Breast epithelium (tissue), 4 donors: ENCODE measurements at places on chromosomes 7 and 10.

DNA sequence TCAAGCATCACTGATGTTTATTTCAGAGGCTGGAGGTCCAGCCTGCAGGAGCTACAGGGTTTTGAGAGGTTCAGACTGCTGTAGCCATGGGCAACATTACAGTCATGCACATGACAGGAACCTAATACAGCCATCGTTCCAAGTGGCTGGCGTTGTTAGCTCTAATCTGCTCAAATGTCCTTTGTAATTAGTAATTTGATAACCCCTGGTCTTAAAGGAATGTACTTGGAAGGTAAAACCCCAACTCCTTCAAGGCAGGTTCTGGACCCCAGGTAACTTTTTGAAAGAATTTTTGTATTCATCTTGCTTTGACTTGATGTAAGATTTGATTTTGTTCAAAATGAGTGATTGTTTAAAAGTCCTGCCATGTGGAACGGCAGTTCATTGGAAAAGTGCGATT lies 34.7 kb upstream of the FOXI2 start:
- no peak for DNase-seq

- DNase-seq: no peak
Observed at GRCh38 chr10:80465451-80465835, 11.3 kb downstream of the TSPAN14 start.

DNA sequence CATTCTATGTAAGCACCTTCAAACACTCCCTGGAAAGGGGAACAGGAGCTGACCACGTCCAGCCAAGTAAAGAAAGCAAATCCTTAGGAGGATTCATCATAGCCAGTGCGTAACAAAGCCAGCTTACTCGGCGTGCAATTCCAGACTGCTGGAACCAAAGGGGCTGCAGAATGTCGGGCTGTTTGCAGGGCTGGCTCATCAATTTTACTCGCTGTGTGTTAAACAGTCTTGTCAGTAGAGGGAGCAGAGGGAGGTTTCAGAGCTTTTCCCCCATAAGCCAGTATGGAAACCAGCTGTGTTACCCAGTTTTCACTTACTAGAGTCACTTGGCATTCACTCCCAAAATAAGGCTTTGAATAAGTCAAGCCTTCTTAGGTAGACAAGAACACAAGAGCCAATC lies 127.1 kb downstream of the KMT2E start:
- DNase-seq: no peak

DNA sequence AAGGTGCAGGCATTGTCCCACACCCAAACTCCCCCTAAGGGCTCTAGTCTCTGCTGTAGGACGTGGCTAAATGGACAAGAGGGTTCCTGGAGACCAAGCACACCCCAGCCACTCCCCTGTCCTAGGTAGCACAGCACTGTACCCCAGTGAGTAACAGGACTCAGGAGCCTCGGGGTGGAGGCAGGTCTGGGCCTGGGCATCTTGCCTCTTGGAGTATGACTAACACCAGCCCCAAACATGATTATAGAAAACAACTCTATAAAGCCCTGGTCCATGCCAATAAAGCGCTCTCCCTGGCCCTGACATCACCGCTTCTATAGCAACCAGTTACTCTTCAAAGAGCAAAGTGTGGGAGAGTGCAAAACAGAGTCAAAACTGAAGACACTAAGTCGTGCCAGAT lies 195.0 kb downstream of the CALN1 start:
- no peak for DNase-seq

DNA sequence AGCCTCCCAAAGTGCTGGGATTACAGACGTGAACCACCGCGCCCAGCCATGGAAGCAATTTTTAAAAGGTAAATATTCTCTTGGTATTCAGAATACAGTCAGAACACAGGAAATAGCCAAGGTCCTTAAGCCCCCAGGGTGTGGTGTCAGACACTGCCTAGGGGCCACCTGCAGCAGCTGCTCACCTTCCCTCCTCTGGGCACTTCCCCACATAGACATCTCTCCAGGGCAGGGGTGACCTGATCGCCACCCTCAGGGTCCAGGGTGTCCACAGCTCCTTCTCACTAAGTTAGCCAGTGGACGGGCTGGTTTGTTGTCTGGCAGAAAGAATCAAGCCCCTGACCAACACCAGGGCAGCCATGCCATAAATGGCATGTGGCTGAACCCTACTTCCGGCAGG lies 15.9 kb downstream of the URGCP start:
- DNase-seq: no peak

DNA sequence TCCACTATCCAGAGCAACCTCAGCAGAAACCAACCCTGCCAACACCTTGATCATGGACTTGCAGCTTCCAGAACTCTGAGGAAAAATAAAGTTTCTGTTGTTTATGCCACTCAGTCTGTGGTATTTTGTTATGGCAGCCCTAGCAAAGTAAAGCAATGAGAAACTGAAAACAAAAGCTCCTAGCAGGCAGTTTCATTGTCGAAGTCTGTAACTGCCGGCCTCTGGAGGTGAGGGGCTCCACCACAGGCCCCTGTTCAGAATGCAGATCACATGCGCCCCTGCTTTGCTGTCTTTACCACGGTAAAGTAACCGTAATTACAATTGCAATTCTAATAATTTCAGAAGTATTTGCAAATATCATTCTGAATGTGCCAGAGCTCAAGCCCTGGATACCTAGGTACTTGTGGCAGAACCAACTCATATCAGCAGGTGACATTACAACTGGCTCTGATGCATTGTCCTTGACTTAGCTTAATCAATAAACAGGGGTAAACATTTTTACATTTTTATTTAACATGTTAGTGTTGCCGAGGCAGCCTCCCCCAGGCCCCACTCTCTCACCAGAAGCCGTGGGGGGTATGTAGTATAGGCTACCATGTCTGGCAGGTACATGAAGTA lies 193.2 kb downstream of the ELMO1 start:
- DNase-seq: no peak

- DNase-seq: no peak
Observed at GRCh38 chr10:119621078-119621384, 24.3 kb upstream of the TIAL1 start.

GRCh38 chr7:158759245-158759614 lies 54.6 kb upstream of the NCAPG2 start:
- DNase-seq: no peak

DNA sequence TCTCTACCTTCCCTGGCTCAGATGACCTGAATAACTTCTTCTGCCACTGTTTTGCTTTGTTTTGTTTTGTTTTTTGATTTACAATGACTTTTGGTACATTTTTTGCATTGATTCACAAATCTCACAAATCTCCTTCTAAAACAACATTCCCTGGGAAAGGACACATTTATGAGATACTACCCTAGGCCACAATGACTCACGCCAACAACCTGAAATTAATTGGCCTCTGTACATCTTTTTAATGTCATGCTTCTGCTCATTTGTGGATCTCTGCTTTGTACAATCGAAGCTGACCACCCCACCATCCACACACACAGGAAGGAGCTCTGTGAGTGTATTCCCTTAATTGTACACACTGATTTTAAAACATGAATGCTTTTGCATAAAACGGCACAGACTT lies 156.7 kb upstream of the PFKP start:
- no peak for DNase-seq

- no peak for DNase-seq
Observed at GRCh38 chr10:121288864-121289661, 309.2 kb downstream of the FGFR2 start.

- no peak for DNase-seq
Observed at GRCh38 chr10:5975641-5976473, 1.5 kb downstream of the IL15RA start.

DNA sequence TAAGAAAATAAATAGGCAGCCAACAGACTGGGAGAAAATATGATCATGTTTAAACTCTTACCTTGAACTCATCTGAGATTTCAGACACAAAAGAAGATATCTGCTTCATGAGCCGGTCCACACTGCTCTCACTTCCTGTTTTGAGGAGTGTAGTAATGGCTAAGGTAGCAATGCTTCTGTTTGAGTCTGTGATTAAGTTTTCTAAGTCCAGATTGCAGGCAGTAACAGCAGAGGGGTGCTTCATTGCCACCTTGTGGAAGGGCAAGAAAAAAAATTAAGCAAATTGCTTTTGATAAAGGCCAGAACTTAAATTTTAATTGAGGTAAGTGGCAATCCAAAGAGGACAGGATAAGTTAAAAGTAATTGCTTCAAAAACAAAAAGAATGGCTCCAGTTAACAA lies 69.1 kb downstream of the MEST start:
- no peak for DNase-seq

DNA sequence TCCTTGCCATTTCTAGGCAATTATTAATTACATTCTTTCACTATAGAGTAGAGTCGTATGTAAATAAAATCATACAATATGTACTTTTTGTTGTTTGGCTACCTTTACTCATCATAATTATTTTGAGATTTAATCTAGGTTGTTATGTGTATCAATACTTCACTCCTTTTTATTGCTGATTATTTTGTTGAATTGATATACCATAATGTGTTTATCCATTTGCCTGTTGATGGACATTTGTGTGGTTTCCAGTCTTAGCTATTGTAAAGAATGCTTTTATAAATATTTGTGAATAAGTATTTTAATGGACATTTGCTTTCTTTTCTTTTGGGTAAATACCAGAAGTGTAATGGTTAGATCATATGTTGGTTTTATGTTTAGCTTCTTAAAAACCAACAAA lies 174.0 kb downstream of the RAMP3 start:
- no peak for DNase-seq

DNA sequence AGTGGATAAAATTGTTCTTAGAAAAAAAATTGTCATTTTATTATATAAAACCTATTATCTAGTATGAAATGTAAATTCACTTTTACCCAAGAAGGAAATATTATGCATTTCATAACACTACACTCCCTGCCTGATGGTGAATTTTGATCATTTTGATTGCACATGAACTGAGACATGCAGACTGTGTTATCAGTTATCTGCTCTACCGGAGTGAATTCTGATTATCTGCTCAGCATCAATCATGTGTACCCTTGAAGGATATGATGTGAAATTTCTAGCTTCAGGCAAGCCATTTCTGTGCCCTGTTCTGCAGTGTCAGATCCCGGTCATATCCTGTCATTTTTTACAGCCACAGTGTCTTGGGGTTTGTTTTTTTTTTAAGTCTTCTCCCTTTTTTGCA lies 85.0 kb upstream of the FGL2 start:
- no peak for DNase-seq

DNA sequence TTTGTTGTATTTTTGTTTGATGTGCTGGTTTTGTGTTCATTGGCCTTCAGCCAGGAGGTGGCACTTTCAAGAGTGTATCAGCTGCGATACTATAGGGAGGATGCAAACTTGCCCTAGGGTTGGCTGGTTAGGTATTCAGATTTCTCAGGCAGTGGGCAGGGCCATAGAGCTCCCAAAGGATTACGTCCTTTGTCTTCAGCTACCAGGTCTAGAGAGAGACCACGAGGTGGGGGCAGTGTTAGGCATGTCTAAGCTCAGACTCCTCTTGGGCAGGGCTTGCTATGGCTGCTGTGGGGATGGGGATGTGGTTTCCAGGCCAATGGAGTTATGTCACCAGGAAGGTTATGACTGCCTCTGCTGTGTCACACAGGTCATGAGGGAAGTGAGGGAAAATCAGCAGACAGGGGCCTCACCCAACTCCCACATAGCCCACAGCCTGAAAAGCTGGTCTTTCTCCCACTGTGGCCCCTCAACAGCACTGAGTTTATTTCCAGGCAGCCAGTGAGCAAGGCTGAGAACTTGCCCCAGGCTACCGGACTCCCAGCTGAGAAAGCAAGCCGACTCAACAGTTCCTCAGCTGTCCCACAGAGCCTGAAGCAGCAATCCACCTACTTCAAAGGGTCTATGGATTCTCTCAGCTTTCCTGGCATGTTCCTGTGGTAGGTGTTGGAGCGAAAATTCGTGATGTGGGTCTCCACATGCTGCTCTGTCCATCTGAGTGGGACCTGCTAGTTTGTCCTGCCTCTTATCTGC lies 227.4 kb upstream of the COBL start:
- no peak for DNase-seq

DNA sequence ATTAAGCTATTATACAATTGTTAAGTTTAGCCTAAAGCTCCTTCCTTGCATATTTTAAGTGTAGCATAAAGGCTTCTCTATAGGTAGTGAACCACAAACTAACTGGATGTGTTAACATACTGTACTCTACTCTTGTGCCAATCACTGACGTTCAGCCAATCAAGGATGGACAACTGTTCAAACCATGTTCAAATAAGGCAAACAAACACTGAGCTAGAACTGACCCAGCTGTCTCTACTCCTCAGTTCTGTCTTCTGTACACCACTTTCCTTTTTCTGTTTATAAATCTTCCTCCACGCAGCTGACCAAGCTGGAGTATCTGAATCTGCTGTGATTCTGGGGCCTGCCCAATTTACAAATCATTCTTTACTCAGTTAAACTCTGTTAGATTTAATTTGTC lies 188.7 kb upstream of the MBL2 start:
- DNase-seq: no peak

- DNase-seq: no peak
Observed at GRCh38 chr7:123849855-123850254, 4.9 kb downstream of the HYAL4 start.

DNA sequence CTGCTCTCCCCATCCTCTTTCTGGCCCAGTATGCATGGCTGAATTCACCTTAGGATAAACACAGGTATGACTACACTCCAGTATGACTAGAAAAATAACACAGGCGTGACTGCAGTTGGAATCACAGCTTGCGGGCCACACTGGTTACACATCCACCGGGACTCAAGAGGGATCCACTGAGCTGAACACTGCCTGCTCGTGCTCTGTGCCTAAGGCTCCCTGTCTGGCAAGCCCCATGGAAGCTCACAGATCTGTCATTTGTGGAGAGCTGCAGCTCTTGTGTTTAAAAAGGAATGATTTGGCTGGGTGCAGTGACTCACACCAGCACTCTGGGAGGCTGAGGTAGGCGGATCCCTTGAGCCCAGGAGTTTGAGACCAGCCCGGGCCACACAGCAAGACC lies 26.8 kb downstream of the VOPP1 start:
- DNase-seq: no peak

DNA sequence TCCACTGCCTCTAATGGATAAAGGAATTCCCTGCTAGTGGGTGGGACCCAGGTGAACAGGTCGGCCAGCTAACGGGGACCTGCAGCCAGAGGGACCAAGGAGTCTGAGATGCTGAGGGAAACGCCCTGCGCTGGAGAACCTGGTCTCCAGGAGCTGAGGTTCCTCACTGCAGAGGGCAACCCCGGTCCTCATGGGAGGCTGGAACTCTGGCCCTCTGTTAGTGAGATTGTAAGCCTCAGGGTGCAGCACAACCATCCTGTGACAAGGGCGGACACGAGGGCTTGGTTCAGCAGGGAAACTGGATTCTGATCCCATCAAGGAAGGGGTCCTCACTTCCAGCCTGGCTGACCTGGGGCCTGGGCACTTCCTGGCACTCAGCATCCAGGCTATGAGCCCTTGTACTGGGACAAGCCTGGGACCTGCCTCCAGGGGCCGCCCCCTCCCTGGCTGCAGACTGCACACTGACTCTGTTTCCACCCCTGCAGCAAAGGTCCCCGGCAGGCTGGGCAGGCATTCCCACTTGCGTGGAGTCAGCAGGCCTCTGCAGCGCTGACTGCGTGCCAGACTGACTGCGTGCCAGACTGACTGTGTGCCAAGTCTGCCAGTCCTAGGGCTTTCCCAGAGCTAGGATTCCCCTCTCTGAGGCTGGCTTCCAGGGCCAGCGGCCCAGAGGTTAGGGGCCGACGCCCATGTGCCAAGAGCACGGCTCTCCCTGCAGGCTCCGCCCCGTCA lies 143.2 kb downstream of the MAPK8 start:
- peak; percentile 42 for DNase-seq
